Upper lobe of right lung (tissue), 1 donor: ENCODE measurements at places on chromosomes 7 and 10. TPM values are rescaled to one million over a fixed set of nuclear protein-coding genes. Genes with fewer than 3 reads are reported as not detected.

GRCh38 chr10:120011359-120012130, 119.0 kb downstream of the SEC23IP start:
- DNase-seq, result no peak

- no peak for DNase-seq
These were observed 53.9 kb downstream of the CHST15 start for GRCh38 chr10:124039483-124040013.

DNA sequence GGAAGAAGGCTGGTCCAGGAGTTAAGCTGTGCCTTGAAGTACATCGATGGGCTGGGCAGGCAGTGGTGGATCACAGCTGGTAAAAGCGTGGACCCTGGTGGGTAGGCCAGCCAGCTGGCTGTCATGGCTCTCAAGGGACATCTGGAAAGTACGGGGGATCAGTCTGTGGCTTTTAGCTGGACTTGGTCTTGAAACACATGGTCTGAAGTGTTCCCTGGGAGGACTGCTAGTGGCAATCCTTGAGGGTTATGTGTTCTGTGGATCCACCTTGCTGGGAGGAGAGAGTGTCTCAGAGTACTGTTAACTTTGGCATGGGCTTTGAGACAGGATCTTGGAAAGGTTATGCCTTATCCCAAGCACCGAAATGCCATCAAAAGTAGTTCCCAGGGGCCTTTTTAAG, 754.3 kb downstream of the SUGCT start:
- no peak for DNase-seq

DNA sequence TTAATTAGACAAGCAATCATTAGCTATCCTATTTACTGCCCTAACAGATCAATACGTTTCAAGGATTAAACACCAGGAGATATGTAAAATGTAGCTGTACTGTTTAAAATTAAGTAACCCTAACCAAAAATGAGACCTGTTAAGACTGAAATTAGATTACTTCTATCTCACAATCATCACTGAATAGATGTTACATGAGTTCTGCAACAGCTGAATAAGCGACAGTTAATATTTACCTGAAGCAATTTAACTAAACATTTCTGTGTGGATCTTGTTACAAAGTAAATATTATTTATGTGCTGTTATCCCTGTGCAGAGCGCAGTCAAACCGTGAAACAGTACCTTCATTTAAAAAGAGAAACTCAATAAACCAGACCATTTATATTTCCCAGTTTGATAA, 122.5 kb downstream of the RELN start:
- no peak for DNase-seq

- DNase-seq, result no peak
These were observed 1135.4 kb downstream of the XPNPEP1 start for GRCh38 chr10:108787932-108788331.

GRCh38 chr10:97428572-97428981, 2.6 kb downstream of the PGAM1 start:
- DNase-seq, result no peak

DNA sequence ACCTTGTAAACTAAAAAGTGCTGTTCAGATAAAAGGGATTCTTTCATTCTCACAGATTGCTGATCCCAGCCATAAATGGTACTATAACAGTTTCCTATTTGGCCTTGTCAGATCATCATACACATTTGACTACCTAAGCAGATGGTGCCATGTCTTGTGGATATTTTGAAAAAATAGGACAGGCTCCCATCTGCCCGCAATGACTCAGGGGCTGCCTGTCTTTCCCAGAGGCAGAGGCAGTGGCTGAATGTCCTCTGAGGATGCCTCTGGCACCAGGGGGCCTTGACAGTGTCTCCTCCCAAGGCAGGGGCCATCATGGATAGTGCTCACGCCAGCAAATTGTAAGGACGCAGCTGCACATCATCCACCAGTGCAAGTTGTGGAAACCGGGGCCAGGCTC, 323.0 kb upstream of the PODXL start:
- no peak for DNase-seq

GRCh38 chr10:3777981-3778691, 6.9 kb downstream of the KLF6 start:
- no peak for DNase-seq

GRCh38 chr10:101902032-101902819, 58.6 kb upstream of the KCNIP2 start:
- DNase-seq, result no peak

GRCh38 chr7:151342102-151342646, 562 bp downstream of the NUB1 start:
- DNase-seq, result no peak

DNA sequence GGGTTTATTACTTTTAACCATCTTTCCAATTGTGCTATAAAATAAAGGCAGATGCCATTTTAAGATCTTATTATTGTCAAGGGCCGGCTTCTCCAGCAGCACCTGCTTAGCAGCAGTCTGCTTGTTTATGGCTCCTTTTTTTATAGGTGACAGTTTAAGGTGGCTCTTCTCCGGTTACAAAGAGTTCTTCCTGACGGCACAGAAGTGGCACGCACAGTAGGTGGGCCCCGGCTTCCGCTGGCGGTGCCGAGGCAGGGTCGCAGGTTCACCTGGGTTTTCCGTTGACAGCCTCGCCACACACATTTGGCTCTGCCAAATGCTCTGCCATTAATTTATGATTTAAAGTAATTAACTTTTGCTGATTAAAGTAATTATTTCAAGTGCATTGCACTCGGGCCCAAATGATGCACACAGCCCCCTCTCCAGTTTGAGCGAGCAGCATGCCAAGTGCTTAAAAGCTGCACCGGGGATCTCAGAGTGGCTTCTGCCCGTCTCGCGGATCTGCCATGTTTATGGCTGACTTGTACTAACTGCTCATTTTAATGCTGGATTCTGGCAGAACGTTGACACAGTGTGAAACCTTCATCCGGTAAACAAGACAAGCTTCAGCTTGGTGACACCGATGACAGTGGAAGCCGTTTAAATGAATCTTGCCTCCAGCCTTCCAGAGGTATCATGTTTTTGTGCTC, 355.1 kb upstream of the MKI67 start:
- DNase-seq, result no peak

GRCh38 chr10:61456095-61456789, 3.1 kb upstream of the TMEM26 start:
- no peak for DNase-seq

DNA sequence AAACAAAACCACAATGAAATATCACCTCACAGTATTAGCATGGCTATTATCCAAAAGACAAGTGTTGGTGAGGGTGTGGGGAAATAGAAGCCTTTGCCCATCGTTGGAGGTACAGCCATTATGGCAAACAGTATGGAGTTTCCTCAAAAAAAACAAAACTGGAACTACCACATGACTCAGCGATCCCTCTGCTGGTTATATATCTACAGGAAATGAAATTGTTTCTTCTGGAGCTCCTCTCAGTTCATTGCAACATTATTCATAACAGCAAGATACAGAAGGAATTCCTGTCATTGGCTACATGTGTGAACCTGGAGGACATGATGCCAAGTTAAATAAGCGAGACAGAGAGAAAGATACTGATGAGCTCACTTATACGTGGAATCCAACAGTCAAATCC, 2.4 kb upstream of the UBE3C start:
- no peak for DNase-seq

DNA sequence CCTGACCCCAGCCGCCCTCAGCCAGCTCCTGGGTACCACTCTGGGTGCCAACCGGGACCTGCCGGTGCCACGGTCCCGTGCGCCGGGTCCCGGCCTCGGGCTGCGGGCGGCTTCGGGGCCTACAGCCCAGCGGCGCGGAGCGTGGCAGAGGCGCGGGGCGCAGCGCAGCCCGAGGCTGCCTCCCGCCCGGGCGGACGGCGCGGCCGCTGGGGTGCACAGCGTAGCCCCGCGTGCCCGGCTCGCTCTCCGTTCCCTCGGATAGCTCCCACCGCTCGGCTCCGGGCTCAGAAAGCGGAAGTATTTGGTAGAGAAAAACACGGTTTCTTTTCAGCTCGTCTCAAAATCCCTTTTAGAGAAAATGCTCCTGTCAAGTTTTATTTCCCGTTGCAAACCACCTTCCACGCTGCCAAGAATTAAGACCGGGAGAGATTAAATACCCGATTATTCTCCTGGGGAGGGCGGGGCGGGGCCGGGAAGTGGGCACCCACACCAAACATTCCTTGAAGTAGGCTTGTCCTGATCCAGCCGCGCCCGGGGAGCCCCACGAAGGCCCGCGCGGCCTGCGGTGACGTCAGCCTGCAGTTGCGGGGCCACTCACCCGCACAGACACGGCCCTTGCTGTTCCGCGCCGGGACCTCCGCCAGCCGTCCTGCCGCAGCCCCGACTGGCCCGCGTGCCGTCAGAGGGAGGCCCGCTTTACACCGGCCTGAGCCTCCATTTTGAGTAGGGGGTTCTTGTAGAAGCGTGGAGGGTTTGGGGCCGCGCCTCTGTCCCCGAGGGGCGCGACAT, 7.2 kb downstream of the HOXA13 start:
- peak; percentile 69 for DNase-seq

DNA sequence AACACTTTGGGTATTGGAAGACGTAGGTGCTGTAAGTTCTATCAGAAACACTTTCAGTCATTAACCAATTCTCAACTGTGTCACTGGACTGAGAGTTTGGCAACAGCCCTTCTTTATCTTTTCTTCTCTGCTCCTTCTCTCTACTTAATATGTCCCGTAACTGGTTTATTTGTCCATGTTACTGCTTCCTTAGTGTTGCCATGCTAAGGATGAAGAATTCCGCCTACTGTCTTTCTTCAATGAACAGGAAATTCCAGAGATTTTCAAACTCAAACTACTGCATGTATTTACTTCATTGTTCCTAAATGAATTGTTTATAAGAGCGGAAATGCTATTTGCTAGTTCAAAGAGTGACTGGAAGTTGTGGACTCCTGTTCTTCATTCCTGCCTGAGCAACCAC, 143.7 kb downstream of the TAX1BP1 start:
- no peak for DNase-seq

- DNase-seq, result no peak
These were observed 94.1 kb downstream of the TCF7L2 start for GRCh38 chr10:113044016-113044755.

DNA sequence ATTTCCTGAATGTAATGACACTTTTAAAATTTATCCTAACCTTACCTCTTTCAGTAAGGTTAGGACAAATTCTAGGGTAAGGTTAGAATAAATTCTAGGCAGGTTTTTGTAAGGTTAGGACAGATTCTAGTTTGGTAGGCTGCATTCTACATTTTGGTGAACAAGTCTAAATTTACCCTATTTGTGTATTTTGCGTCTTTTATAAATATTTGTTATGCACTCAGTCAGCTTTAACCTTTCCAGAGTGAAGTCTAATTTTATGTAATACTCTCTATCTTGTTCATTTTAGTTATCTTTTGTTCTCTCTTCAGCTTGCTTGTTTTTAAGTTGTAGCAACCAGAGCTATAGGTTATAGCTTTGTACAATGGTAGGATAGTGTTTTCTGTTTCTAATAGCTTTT, 54.0 kb downstream of the GLCCI1 start:
- DNase-seq, result no peak

GRCh38 chr10:73359492-73359891, 828 bp upstream of the CFAP70 start:
- no peak for DNase-seq

DNA sequence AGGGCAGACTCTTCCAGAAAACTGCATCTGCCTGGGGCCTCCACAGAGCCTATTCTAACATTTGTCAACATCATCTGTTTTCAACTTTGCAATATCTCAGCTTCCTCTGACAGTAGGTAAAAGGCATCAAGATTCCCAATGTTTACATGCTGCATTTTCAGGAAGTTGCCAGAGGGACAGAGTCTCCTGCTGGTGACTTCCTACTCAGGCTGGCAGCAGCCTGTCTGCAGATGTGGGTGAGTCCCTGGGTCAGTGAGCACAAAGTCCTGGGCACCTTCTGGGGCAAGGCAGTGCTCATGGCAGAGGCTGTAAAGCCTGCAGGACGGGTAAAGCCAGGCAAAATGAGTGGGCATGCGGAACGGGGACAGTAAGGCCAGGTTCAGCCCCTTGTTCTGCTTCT, 69.4 kb downstream of the EBF3 start:
- DNase-seq, result no peak

GRCh38 chr10:69123306-69123746, 652 bp upstream of the VPS26A start:
- DNase-seq, result no peak

Gene HACD1
- 34.3 TPM for total RNA-seq

Gene EPO
- total RNA-seq, result not detected

Gene SHLD2
- total RNA-seq, result 23.7 TPM

Gene OPALIN
- not detected for total RNA-seq

Gene PIK3AP1
- 65.2 TPM for total RNA-seq

Gene GSAP
- total RNA-seq, result 64.9 TPM

Gene SLC16A9
- total RNA-seq, result 1.8 TPM

Gene FOXI2
- total RNA-seq, result not detected

Gene CAMK2B
- 0.17 TPM for total RNA-seq

Gene GNA12
- total RNA-seq, result 47.2 TPM

Gene HSPA12A
- 7.4 TPM for total RNA-seq
